ENCODE measurements at places on chromosomes 2 and 18.

GRCh38 chr2:109335631-109336176, 206.7 kb downstream of the SH3RF3 start:
- DNase-seq, result peak; percentile 88

GRCh38 chr2:59184276-59185020, 943.3 kb upstream of the FANCL start:
- peak; percentile 53 for DNase-seq

DNA sequence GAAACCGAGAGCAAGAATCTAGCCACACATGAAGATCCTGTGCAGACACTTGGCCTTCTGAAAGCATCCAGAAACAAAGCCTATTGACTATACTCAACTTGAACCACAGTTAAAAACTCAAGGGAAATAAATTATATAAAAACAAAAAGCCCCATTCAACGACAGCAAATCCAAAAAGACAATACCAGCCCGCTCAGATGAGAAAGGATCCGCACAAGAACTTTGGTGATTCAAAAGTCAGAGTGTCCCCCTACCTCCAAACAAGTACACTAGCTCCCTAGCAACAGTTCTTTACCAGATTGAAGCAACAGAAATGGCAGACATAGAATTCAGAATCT, 163.2 kb downstream of the WDPCP start:
- DNase-seq, result no peak

GRCh38 chr2:234344012-234344411, 152.9 kb downstream of the ARL4C start:
- DNase-seq, result no peak
